Activated naive CD4-positive, alpha-beta T cell treated with anti-CD3 and anti-CD28 coated beads for 36 hours (primary cell): ENCODE measurements at places on chromosomes 7 and 10. TPM values are rescaled to one million over a fixed set of nuclear protein-coding genes. Genes with fewer than 3 reads are reported as not detected.

Gene SYT15B
- 0.07 TPM for total RNA-seq

Gene ZNF488
- 0.84 TPM for total RNA-seq

Gene SPDYE5
- not detected for total RNA-seq

Gene TMEM236
- not detected for total RNA-seq

DNA sequence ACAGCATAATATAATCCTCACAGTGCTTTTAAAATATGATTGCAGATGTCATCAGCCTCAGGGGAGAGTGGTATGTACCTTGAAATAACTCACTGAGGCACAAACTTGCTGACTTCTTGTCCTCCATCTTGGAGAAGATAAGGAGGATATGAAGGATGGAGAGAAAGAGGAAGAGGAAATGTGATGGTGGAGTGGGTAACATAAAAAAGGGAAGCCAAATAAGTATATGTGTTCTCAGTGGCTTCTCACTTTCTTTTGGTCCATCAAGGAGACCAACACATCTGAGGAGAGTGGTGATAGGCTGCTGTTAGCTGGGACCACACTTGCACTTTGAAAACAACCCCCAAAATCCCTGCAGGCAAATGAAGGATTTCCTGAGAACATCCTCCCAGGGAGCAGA lies 21.6 kb upstream of the ZNF37A start:
- DNase-seq = no peak
- peaks cover 6% of the 10 kb centered on the region for H3K27me3 ChIP-seq
- H3K27ac ChIP-seq = no peak overlapping the region

DNA sequence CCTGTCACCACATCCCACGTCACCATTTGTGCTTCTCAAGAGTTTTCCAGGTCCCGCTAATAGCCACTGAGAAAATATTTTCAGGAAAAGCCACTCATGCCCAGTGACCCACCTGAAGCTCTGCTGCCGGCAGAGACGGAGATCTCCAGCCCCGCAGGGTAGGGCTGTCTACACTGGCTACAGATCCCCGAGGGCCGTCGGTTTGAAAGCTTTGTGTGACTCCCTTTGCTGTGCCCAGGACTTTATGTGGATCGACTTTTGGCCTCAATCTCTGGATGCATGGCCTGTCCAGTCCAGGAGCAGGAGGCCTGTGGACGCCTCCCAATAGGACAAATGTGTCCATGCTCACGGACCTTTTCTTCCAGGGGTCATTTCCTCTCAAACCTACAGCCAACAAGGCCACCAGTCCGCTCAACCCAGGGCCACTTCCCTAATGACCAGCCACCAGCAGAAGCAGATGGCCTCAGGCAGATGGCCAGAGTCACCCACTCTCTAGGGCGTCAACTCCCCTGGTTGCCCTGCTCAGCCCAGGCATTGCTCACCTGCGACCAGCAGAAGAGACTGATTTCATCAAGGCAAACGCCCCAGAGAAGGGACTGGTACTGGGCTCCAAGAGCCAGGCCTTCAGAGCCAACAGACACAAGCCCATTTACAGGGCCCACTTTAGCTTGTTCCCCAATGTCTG lies 76.4 kb downstream of the OAT start:
- no peaks in the 10 kb centered on the region for H3K36me3 ChIP-seq
- H3K27ac ChIP-seq = no peak overlapping the region
- DNase-seq = no peak
- H3K4me1 ChIP-seq = peaks cover 10% of the 10 kb centered on the region
- H3K4me3 ChIP-seq = no peak overlapping the region

- no peaks in the 10 kb centered on the region for H3K36me3 ChIP-seq
- no peak overlapping the region for H3K4me3 ChIP-seq
- DNase-seq = no peak
- H3K27me3 ChIP-seq = peaks cover 15% of the 10 kb centered on the region
- no peak overlapping the region for H3K27ac ChIP-seq
Measured at GRCh38 chr7:94616855-94617254, 39.1 kb downstream of the SGCE start.

DNA sequence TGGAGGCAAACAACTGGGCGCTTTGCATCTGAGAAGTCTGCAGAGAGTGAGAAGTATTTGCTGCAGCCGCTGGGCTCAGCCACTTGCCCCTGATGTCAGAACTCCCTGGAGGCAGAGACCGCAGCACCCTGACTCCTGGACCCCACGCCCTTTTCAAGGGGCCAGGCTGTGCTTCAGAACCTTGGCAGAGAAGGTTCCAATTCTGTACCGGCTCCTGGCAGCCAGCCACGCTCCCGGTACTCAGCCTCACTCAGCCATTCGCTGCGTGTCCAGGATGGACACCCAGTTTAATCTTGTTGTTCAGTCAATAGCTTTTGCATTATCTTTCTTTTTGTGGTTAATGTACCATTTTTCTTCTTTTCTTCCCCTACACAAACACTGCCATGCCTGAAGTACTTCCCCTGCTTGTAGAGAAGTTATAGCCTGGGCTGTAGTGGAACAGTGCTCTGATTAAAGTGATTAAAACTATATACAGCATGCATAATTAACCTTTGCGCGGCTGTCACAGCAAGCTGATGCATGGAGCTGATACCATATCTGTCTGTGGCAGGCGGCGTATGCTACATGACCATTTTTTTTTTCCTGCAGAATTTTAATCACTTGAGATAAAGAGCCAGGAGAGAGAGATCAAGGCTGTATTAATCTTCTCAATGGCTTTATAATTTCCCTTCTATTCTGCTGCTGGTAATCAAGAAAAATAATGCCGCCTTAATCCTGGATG lies 578.5 kb downstream of the SDK1 start:
- peaks cover 3% of the 10 kb centered on the region for H3K27me3 ChIP-seq
- no peaks in the 10 kb centered on the region for H3K4me1 ChIP-seq
- DNase-seq = no peak
- H3K4me3 ChIP-seq = no peak overlapping the region
- no peaks in the 10 kb centered on the region for H3K36me3 ChIP-seq

DNA sequence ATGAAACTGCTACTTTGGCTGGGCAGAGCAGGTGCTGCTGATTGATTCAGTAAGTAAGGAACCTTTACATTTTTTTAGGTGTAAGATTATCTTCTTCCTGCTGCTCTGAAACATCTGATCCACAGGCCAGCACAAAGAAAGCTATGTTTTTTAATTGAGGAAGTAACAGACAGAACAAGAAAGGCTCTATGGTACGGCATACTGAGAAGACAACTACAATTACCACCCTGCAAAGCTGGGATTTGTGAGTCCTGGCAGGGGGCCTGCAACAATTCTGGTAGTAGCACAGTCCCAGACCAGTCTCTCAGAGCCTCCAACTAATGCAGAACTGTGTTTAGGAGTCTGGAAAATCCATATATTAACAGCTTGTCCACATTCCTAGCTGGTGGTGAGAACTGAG lies 103.0 kb upstream of the LRRTM3 start:
- no peaks in the 10 kb centered on the region for H3K27me3 ChIP-seq
- no peaks in the 10 kb centered on the region for H3K36me3 ChIP-seq
- no peak overlapping the region for H3K27ac ChIP-seq
- no peaks in the 10 kb centered on the region for H3K4me1 ChIP-seq

GRCh38 chr10:4127518-4128315 lies 342.7 kb upstream of the KLF6 start:
- no peak for DNase-seq
- no peak overlapping the region for H3K27ac ChIP-seq
- H3K4me3 ChIP-seq = no peak overlapping the region
- peaks cover 7% of the 10 kb centered on the region for H3K4me1 ChIP-seq

- H3K27ac ChIP-seq = no peak overlapping the region
- peaks cover 9% of the 10 kb centered on the region for H3K4me1 ChIP-seq
- no peaks in the 10 kb centered on the region for H3K36me3 ChIP-seq
- no peak for DNase-seq
- no peak overlapping the region for H3K4me3 ChIP-seq
- no peaks in the 10 kb centered on the region for H3K27me3 ChIP-seq
Measured at GRCh38 chr10:58319599-58319998, 15.2 kb upstream of the UBE2D1 start.

- H3K27me3 ChIP-seq = no peaks in the 10 kb centered on the region
- peaks cover 12% of the 10 kb centered on the region for H3K36me3 ChIP-seq
- peaks cover 31% of the 10 kb centered on the region for H3K4me1 ChIP-seq
- peak; percentile 54 for DNase-seq
- peak overlapping the region; percentile 98 for H3K4me3 ChIP-seq
- peak overlapping the region; percentile 98 for H3K27ac ChIP-seq
Measured at GRCh38 chr7:151520419-151521261, 945 bp upstream of the RHEB start.

DNA sequence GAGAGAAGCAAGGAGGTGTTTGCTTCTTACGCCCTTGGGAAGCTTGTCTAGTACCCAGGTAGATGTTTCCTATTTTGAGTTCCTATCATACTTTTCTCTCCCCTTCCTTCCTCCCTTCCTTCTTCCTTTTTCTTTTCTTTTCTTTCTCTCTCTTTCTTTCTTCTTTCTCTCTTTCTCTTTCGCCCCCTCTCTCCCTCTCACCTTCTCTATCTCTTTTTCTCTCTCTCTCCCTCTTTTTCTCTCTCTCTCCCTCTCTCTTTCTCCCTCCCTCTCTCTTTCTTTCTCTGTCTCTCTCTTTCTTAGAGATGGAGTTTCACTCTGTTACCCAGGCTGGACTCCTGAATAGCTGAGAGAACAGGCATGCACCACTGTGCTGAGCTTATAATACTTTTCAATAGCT lies 322.2 kb downstream of the TNS3 start:
- DNase-seq = no peak
- H3K4me3 ChIP-seq = no peak overlapping the region
- H3K27ac ChIP-seq = no peak overlapping the region
- H3K27me3 ChIP-seq = peaks cover 16% of the 10 kb centered on the region

GRCh38 chr10:11838298-11838852 lies 15.2 kb downstream of the PROSER2 start:
- no peaks in the 10 kb centered on the region for H3K36me3 ChIP-seq
- no peak overlapping the region for H3K4me3 ChIP-seq
- no peak for DNase-seq
- no peak overlapping the region for H3K27ac ChIP-seq

GRCh38 chr10:113477451-113477850 lies 75.4 kb upstream of the HABP2 start:
- H3K27me3 ChIP-seq = peaks cover 5% of the 10 kb centered on the region
- H3K4me3 ChIP-seq = no peak overlapping the region
- H3K4me1 ChIP-seq = no peaks in the 10 kb centered on the region
- H3K36me3 ChIP-seq = no peaks in the 10 kb centered on the region

GRCh38 chr10:95211606-95212279 lies 17.7 kb downstream of the ACSM6 start:
- H3K4me3 ChIP-seq = no peak overlapping the region
- no peaks in the 10 kb centered on the region for H3K4me1 ChIP-seq
- H3K36me3 ChIP-seq = no peaks in the 10 kb centered on the region
- no peak for DNase-seq

DNA sequence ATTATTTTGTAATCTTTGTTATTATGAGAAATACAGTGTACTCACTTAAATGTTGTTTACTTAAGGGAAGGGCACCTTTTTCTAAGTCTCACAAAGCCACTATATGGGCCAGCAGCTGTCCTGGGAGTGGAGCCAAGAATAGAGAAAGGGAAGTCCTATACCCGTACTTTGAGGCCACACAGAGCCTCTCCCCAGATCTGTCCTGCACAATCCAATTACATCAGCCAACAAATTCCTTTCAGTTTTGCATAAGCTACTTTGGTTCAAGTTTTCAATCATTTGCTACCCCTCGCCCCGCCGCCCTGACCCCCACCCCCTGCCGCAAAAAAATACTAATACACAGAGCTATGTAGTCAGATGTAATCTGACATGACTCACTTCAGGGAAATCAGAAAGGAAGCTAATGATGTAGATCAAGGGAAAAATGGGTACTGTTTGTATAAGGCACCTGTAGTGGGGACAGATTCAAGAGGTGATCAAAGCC lies 297.4 kb upstream of the NEBL start:
- peaks cover 12% of the 10 kb centered on the region for H3K27me3 ChIP-seq
- no peak overlapping the region for H3K27ac ChIP-seq
- no peak for DNase-seq
- no peaks in the 10 kb centered on the region for H3K4me1 ChIP-seq

DNA sequence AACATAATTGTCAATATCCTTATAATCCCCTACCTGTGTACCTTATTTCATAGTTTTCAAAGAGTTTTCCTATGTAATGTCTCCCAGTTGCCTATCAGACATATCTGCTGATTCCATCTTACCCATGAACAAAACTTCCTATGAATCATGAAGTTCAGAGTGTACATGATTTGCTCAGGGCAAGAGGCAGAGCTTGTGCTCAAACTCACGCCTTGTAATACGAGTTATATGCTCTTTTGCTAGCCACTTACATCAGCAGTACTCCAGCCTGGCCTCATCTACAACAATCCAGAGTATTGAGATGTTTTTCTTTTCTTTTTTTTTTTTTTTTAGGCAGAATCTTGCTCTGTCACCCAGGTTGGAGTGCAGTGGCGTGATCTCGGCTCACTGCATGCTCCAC lies 11.8 kb downstream of the PKD2L1 start:
- H3K4me3 ChIP-seq = no peak overlapping the region
- no peak overlapping the region for H3K27ac ChIP-seq
- H3K27me3 ChIP-seq = peaks cover 13% of the 10 kb centered on the region
- no peaks in the 10 kb centered on the region for H3K4me1 ChIP-seq

DNA sequence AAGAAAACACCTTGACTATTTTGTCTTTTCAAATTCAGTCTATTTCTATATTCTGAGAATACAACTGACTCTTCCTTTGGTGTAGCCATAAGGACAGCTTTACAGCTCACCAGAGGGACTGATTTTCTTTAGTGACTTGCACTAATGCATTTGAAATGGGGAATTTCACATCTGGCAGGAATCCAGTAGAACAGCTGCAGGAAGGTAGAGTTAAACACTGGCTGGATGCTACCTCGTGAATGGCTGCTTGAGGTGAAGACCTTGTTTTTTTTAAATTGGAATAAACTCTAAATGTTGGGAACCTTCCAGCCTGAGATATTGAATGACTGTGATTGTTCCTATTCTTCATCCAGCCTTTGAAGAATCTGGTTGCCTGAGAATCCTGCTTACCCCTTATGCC lies 139.5 kb upstream of the STK17A start:
- no peaks in the 10 kb centered on the region for H3K36me3 ChIP-seq
- H3K27ac ChIP-seq = no peak overlapping the region
- no peaks in the 10 kb centered on the region for H3K4me1 ChIP-seq
- DNase-seq = no peak

DNA sequence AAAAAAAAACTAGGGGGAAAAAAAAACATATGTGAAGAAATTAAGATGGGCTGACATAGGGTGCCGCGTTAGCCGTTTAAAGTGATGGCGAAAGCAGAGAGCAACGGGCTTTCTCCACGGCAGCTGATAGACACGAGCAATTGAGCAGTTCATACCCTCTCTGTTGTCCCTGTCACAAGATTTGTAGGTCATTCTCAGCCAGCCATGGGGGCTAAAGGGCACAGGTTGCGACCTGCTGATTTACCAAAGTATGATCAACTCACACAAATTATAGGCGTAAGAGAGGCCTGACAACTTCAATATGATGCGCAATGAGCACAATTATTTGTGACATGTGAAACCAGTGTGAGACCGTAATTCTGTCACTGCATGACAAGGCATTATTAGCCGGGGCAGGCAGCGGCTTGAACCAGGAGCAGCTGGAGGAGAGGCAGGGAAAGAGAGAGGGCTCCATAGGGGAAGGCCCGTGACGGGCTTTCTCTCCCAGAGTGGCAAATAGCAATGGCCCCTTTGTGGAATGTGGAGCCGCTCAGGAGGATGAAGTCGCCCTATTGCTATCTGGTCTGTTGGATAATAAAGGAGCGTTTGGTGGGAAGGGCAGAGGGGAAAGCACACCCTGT lies 195.1 kb upstream of the HABP2 start:
- no peak overlapping the region for H3K27ac ChIP-seq
- no peaks in the 10 kb centered on the region for H3K36me3 ChIP-seq
- no peaks in the 10 kb centered on the region for H3K27me3 ChIP-seq
- no peak overlapping the region for H3K4me3 ChIP-seq
- peaks cover 2% of the 10 kb centered on the region for H3K4me1 ChIP-seq
